ENCODE measurements at places on chromosomes 2 and 18. TPM values are rescaled to one million over a fixed set of nuclear protein-coding genes. Genes with fewer than 3 reads are reported as not detected.
A peak's percentile ranks its signal among the peaks of the same experiment; 100 is the strongest.

DNA sequence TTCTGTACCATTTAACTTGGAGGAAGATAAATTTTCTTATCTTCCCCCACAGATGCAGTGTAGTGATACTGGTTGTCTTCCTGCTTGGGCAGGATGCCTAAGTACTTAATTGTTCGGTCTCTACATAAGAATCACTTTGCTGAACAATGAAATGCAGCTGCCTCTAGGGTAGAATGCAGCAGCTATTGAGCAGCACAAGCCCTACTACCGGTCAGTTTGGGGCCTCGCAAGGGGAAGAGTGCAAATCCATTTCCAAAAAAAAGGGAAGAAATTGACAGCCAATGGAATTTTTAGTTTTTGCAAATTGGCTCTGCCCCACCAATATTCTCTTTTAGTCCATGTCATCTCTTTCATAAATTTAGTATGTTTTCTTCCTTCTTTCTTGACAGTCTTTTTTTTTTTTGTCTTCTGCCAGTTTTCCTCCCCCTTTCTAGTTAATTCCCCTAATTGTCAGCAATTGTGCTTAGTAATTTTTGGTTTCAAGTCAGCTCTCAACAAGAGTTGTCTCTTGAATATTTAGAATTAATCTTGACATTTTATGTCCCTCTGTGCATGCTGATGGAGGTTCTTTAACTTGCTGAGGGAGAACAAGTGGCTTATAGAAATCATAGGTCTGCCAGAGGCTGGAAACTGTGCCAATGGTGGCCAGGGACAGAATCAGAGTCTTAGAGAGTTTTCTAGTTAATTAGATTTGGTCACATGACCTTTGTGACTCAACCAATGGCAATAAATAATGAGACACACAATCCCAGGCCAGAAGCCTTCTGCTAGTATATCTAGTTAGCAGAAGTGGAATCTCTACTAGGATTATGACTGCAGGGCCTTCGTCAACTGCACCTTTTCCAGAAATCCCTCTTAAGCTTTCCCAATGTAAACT, 270.0 kb downstream of the CTNNA2 start:
- H3K27me3 ChIP-seq: no peaks in the 10 kb centered on the region
- no peak for DNase-seq
- no peaks in the 10 kb centered on the region for H3K4me1 ChIP-seq
- H3K36me3 ChIP-seq: no peaks in the 10 kb centered on the region

GRCh38 chr2:105320651-105321215, 8.8 kb downstream of the TGFBRAP1 start:
- no peaks in the 10 kb centered on the region for H3K36me3 ChIP-seq
- H3K27me3 ChIP-seq: no peaks in the 10 kb centered on the region
- peaks cover 22% of the 10 kb centered on the region for H3K4me1 ChIP-seq
- no peak overlapping the region for H3K27ac ChIP-seq
- no peak overlapping the region for H3K4me3 ChIP-seq

GRCh38 chr2:240645346-240645745, 20.1 kb downstream of the GPR35 start:
- peaks cover 24% of the 10 kb centered on the region for H3K27me3 ChIP-seq
- H3K36me3 ChIP-seq: no peaks in the 10 kb centered on the region
- H3K27ac ChIP-seq: no peak overlapping the region
- H3K4me3 ChIP-seq: no peak overlapping the region
- H3K4me1 ChIP-seq: no peaks in the 10 kb centered on the region
- DNase-seq: no peak

Gene CCDC68
- 2.2 TPM for total RNA-seq

Gene MAP2
- 15.9 TPM for total RNA-seq

DNA sequence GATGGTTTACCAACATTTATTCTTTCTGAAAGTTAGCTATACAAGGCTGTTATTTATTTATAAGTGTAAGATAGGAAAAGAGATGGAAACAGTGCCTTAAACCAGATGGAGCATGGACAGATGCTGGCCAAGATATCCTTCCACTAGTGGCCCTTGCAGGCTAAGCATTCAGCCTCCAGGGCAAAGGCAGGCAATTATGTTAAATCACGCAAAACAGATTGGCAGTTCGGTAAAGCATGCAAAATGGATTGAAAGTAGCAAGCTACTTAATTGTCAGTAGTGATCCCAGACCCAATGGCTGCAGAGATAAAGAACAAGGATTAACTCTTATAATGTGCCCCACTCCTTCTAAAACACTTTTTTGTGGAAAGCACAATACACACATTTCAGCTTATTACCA, 105.4 kb upstream of the MAP4K3 start:
- H3K4me3 ChIP-seq: no peak overlapping the region
- DNase-seq: no peak
- H3K36me3 ChIP-seq: no peaks in the 10 kb centered on the region
- peaks cover 10% of the 10 kb centered on the region for H3K4me1 ChIP-seq
- H3K27ac ChIP-seq: no peak overlapping the region
- H3K27me3 ChIP-seq: no peaks in the 10 kb centered on the region

- H3K27me3 ChIP-seq: no peaks in the 10 kb centered on the region
- H3K27ac ChIP-seq: no peak overlapping the region
- peaks cover 12% of the 10 kb centered on the region for H3K4me1 ChIP-seq
These were observed 73.5 kb downstream of the LIMS1 start for GRCh38 chr2:108607706-108608301.

Gene MEP1B
- total RNA-seq: not detected

- no peaks in the 10 kb centered on the region for H3K36me3 ChIP-seq
- no peak overlapping the region for H3K4me3 ChIP-seq
- DNase-seq: no peak
- no peak overlapping the region for H3K27ac ChIP-seq
- H3K4me1 ChIP-seq: peaks cover 33% of the 10 kb centered on the region
- H3K27me3 ChIP-seq: no peaks in the 10 kb centered on the region
These were observed 79.3 kb downstream of the CLHC1 start for GRCh38 chr2:55152475-55153412.

DNA sequence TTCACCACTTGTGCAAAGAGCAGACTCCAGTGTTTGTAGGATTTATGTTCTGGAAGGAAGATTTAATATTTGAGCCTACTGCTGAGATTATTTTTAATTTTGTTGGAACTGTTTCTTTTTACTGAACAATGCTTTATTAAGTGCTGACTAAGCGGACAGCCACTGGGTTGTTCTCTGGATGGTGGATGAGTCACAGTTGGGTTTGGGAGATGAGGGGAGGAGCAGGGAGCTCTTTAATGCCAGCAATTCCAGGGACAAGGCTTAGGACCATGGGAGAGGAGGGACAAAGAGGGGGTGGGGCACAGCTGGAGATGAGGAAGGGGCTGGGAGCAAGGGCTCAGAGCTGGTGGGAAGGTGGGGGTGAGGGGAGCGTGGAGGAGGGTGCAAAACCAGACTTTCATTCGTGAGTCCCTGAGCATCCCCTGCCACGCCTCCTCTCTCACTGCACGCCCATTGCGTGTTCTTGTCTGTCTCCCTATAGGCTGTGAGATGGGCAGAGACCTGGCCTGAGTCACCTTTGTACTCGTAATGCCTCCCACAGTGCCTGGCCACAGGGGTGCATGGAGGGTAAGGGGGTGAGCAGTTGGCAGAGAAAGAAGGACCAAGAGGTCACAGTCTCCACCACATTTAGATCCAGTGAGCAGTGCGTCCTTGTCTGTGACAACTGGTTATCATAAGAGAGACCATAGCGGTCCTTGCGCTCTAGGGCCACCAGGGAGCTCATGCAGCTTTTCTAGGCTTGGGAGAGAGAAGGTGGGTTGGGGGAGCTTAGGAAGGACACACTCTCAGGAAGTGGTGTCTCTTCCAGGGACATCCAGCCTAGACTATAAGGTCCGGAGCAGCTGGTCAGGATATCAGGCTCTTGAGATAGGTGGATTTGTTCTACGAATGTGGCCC, 18.4 kb downstream of the SLC4A3 start:
- no peaks in the 10 kb centered on the region for H3K27me3 ChIP-seq
- H3K27ac ChIP-seq: peak overlapping the region; percentile 47
- H3K36me3 ChIP-seq: peaks cover 4% of the 10 kb centered on the region
- DNase-seq: peak; percentile 77
- H3K4me1 ChIP-seq: peaks cover 22% of the 10 kb centered on the region
- no peak overlapping the region for H3K4me3 ChIP-seq

- H3K36me3 ChIP-seq: no peaks in the 10 kb centered on the region
- no peaks in the 10 kb centered on the region for H3K27me3 ChIP-seq
These were observed 5.8 kb upstream of the OSBPL6 start for GRCh38 chr2:178188466-178188865.

GRCh38 chr2:160165996-160166395, 34.1 kb downstream of the ITGB6 start:
- H3K4me3 ChIP-seq: no peak overlapping the region
- H3K27me3 ChIP-seq: no peaks in the 10 kb centered on the region
- H3K27ac ChIP-seq: no peak overlapping the region
- no peaks in the 10 kb centered on the region for H3K4me1 ChIP-seq
- no peaks in the 10 kb centered on the region for H3K36me3 ChIP-seq

GRCh38 chr2:120884472-120885290, 149.0 kb downstream of the GLI2 start:
- H3K4me3 ChIP-seq: no peak overlapping the region
- H3K4me1 ChIP-seq: peaks cover 31% of the 10 kb centered on the region
- no peak for DNase-seq
- H3K27me3 ChIP-seq: no peaks in the 10 kb centered on the region
- no peaks in the 10 kb centered on the region for H3K36me3 ChIP-seq

All from astrocyte (in vitro differentiated cells and primary cell).